ENCODE measurements at places on chromosomes 6 and 20.
A peak's percentile ranks its signal among the peaks of the same experiment; 100 is the strongest.

DNA sequence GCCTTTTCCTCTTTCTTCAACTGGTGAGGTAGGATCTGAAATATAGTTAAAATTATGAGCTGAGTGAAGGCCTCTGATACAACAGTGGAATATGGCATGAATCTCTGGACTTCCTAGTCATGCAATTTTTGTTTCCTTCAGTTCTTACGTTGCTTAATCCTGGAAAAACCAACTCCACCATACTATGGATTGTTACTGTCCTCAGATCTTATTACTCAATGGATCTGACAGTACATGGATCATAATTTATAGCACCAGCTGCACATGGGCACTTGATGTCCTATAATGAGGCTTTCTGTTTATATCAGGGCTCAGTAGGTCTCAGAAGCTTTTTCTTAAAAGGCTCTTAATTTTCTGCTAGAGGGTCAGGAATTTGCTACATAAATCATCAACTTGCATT lies 1341.0 kb upstream of the EYS start:
- no peak for DNase-seq

- no peak for DNase-seq
Observed at GRCh38 chr6:145155873-145156782, 579.2 kb downstream of the EPM2A start.

DNA sequence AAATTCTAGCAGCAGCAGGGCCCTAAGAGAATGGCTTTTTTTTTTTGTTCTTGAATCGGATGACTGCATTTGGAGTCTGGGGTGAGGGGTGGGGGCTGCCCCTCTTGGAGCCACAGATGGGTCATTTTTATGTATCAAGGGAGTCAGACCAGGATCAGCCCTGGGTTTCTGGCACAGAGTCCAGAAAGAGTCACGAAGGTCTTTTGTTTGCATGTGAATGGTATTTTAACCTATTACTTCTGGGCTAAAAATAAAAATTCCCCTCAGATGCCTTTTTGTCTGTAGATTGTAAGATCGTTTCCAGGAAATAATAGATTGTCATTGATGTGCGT lies 72.5 kb downstream of the PHACTR3 start:
- DNase-seq, result no peak

DNA sequence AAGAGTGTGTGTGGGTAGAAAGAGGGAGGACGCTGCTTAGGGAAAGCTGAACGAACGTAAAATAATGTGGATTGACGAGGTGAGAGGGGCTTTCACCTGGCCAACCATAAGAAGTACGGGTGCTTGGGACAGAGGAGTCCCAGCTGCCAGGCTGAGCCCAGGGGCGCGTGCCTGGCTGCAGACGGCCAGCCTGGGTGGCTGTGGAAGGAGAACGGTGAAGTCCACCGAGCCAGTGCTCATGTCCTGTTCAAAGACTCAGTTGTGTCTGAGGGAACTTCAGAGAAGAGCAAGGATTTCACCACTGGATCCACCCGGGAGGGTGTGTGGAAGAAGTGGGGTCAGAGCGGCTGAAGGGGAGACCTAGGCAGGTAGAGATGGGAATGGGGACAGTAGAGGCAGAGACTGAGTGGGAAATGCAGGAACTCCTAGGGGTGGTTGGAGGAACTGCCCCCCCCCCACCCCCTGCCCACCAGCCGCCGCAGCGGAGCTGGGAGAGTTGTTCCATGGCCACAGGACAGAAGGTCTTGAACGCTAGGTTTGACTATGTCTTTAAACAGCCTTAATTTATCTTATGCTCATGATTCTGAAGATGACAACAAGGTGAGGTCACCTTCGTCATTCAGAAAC lies 68.1 kb upstream of the TBXT start:
- DNase-seq, result no peak

GRCh38 chr6:1991332-1991878 lies 254.0 kb downstream of the GMDS start:
- DNase-seq, result no peak

DNA sequence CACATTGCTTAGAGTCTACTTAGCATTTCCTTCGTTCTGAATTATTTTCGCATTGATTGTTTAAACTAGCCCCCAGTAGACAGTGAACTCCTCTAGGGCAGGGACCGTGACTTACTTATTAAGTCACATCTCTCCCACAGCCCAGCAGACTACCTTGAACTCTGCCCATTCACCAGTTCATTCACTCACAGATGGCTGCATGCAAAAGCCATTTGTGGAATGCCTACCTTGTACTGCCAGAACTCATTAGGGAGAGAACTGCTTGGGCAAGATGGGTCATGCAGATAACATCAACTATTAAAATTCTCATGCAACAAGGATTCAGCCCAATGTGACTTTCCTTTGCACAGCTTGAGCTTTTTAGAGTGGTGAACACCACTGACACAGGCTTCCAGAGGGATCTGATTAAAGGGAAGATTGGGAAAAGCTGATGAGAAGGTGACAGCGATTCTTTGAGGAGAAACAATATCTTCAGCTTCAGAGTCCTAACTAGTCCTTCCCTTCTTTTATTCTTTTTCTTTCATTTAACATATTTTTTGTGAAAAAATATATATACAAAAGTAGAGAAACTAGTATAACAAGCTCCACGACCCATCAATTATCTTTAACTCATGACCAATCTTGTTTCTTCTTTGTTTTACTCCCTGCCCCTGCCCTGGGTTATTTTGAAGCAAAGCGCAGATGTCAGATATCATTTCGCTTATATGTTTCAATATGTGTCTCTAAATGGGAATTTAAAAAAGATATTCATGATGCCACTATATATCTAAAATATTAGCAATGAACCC lies 273.9 kb downstream of the CDC5L start:
- no peak for DNase-seq

GRCh38 chr6:48057601-48058000 lies 53.4 kb downstream of the PTCHD4 start:
- no peak for DNase-seq

- no peak for DNase-seq
Observed at GRCh38 chr6:139418481-139419132, 44.2 kb upstream of the CITED2 start.

DNA sequence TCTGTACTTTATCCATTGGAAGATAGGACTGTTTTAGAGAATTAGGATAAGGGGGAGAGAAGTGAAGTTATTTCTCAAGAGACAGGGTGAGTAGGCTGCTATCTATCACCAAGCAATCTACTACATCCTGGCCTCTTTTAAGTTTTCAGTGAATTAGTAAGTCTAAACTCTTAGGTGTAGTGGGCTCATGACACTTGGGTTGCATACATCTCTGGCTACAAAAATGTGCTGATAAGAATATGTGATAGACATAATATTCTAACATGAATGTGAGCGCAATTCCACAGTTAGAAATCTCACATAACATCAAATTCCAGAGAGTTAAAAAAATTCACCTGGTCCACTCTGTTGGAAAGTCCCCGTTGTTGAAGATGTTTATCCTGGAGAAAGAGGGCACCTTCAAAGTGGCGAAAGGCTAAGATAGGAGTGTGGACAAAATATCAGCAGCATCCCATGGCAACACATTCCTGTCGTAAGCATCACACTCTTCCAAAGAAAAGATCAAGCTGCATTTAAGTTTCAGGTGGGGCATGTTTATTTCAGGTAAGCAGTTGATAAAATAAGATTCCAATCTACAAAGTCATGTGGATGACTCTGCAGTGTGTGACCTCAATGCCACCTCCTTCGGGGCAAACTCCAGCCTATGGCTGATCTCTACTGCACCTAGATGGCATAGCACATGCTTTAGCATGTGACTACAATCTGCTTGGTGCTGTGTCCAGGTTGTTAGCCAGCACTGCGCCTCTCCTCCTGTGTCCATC lies 111.7 kb upstream of the NEDD9 start:
- no peak for DNase-seq

GRCh38 chr20:60137657-60138245 lies 179.5 kb downstream of the CDH26 start:
- peak; percentile 67 for DNase-seq

- DNase-seq, result peak; percentile 1
Observed at GRCh38 chr6:115551527-115551926, 509.2 kb downstream of the FRK start.

DNA sequence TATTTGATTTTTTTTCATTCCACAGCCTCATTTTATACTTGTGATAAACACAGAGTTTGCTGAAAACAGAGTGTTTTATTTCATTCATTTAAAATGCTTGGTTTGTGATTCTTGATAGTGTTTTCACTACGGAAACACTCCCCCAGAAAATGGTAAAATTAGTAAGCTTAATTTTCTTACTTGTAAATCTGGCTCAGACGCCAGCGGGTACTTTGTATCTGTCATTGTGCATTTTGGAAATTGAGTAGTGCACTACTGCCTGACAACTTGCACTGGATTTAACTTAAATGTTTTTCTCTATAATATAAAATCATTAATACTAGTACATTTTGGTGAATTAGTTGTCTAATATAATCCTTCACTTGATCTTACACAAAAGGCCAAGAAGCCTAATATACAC lies 37.0 kb upstream of the HINT3 start:
- no peak for DNase-seq

DNA sequence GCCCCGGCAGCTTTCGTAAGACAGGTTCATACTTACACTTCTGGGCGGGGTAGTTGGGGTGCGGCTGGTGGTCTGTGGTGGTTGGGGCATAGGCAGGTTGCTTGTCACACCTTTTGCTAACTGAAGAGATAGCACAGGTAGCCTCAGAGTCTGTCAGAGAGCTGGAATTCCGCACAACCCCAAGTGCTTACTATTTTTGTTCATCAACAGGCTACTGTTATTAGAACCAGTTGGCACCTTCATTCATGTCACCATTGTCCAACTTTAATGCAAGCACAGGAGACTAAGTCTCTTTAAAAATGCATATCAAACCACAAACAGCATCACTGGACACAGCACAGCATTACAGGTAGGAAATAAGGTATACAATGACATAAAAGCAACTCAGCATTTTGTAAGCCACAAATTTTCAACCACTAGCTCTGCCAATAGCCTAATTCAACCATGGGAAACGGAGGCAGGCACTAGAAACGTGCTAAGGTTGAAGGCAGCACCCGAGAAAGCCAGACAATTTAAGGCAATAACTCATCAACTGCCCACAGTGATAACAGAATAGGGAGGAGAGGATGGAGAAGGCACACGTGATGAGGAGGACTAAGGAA lies 143.8 kb downstream of the ZMYND8 start:
- DNase-seq, result no peak

DNA sequence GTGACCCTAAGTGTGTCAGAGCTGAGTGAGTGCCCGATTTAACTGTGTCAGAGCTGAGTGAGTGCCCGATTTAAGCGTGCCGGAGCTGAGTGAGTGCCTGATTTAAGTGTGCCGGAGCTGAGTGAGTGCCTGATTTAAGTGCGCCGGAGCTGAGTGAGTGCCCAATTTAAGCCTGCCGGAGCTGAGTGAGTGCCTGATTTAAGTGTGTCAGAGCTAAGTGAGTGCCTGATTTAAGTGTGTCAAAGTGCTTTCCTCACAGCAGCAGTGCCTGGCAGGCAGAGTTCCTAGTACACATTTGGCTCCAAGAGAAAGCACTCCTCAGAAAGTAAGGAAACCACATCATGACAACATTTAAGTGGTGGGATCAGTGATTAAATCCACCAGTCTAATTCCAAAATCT lies 13.2 kb downstream of the SERAC1 start:
- no peak for DNase-seq

DNA sequence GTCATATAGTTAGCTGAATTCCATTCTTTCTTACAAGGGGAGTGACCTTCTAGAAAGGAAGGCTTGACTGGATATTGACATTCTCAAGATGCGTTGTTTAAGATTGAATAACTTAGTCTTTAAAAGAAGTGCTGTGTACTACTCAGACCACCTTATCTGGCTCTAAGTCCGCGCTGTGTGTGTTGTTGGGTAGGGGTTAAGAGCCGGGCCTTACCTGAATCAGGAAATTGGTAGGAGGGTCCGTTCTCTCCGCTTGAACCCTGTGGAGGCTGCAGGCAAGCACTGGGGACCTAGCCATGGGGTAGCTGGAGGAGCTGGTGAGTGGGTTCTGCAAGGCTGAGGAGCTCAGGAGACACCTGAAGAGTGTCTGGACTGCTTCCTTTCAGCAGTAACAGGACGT lies 9.0 kb upstream of the SCML4 start:
- no peak for DNase-seq

DNA sequence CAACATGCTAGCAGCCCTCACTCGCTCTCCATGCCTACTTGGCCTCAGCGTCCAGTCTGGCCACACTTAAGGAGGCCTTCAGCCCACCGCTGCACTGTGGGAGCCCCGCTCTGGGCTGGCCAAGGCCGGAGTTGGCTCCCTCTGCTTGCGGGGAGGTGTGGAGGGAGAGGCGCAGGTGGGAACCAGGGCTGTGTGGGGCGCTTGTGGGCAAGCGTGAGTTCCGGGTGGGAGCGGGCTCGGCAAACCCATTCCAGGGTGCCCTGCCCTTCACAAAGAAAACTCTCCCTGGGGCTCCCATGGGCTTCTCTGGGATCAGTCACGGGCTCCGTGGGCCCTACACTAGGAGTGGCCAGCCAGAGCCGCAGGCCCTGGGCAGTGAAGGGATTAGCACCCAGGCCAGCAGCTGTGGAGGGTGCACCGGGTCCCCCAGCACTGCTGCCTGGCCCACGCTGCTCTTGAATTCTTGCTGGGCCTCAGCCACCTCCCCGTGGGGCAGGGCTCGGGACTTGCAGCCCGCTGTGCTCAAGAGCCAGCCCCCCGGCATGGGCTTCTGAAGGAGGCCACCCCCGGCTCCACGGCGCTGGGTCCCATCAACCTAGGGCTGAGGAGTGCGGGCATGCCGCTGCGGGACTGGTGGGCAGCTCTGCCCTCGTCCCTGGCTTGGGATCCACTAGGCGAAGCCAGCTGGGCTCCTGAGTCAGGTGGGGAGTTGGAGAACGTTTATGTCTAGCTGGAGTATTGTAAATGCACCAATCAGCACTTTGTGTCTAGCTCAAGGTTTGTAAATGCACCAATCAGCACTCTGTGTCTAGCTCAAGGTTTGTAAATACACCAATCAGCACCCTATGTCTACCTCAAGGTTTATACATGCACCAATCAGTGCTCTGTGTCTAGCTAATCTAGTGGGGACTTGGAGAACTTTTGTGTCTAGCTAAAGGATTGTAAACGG lies 273.6 kb upstream of the SULF2 start:
- DNase-seq, result no peak

DNA sequence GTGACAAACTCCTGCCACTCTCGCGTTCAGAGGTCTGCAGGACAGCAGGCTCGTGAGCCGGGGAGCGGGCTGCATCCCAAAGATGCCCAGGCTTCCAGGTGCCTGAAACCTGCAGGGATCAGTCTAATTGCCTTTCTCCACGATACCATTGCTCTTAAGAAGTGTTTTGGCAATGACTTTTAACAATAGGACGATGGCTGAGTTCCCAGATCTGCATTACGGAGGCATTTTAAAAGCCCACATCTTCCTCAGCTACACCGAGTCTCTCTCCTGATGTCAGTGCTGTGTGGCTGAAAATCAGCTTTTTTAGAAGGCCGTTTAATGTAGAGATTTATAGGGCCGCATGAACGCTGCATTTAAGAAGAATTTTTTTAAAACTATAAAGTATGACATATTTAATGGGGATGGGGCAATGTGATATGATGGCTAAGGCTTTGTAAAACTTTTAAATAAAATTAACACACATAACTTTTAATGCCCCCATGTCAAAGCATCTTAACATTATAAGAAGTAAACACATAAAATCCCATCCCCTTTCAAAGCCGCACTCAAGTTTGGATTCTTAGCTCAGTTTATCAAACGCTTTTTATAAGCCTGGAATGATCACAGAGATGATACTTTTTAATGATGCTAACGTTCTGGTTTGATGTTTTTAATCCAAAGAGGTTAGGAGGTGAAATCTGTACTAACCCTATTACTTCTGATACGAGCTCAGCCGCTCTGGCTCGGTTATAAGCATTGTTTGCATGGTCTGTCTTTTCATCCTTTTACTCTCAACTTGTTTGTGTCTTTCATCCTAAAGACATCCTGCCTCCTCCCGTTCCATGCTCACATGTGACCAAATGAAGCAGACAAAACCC lies 386.0 kb downstream of the SMOC2 start:
- no peak for DNase-seq
